Fibroblast of pulmonary artery (primary cell): ENCODE measurements at places on chromosomes 3 and 15.
A peak's percentile ranks its signal among the peaks of the same experiment; 100 is the strongest.

DNA sequence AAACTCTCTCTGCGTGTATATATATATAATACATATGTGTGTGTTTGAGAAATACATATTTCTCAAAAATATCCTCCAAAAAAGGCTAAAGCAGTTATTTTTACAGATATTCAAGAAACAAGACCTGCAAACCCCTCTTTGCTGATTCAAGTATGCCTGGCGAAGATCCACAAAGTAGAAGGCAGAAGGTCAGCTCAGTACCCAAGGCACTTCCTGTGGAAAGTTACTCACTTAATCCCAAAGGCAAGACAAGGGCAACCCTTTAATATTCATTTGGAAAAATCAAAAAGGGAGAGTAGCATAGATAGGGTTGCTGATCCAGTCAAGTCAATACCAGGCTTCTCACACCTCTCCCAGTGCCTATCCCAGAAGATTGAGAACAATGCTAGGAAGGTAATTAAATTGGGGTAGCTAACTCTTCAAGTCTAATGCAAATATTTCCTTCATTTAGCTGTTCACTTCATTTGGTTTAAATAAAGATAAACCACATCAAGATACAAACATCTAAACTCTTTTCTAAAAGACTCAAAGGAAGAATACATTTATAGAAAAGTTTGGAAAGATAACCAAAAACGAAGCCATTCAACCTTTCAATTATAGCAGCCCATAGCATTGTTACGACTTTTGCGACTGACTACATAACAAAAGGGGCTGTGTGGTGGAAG lies 7.2 kb downstream of the COX17 start:
- peak; percentile 31 for DNase-seq

DNA sequence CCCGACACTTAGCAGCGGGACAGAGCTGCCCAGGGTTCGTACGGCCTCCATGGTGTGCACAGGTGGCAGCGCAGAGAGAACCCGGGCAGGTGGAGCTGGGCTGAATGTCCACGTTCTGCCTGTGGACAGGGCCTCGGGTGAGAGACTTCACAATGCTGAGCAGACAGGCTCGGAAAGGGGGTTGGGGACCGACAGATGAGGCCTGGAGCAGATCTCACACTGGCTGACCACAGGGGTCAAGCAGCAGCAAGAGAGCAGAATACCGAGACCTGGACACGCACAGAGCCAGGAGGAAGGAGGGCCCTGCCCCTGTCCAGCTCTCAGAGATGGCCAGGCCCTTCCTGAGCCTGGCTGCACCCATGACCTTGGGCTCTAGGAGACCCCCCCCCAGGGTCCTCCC lies 83.0 kb downstream of the VGLL4 start:
- no peak for DNase-seq

- DNase-seq = peak; percentile 49
These were observed 68.8 kb upstream of the IL12A start for GRCh38 chr3:159919873-159920272.

DNA sequence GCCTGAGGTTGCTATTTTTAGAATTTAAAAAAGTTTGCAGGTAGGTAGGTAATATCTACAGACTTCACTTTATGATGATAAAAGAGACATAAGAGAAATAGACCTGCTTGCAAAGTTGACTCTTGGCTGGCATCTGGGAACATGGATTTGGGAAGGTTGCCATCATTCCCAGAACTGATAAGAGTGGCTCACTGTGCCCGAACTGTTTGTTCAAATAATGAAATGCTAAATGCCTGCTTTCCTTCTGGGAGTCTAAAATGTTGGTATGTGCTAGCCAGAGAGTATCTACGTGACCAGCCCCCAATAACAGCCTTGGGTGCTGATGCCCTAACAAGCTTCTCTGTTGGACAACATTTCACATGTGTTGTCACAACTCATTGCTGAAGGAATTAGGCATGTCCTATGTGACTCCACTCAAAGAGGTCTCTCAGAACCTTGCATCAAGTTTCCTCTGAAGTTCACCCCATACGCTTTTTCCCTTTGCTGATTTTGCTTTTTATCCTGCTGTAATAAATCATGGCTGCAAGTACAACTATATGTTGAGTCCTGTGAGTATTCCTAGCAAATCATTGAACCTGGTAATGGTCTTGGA lies 95.5 kb downstream of the FHIT start:
- DNase-seq = no peak

- DNase-seq = no peak
These were observed 132.7 kb upstream of the AGBL1 start for GRCh38 chr15:85947021-85947420.

GRCh38 chr15:41610048-41610447 lies 50.2 kb upstream of the MGA start:
- DNase-seq = no peak

DNA sequence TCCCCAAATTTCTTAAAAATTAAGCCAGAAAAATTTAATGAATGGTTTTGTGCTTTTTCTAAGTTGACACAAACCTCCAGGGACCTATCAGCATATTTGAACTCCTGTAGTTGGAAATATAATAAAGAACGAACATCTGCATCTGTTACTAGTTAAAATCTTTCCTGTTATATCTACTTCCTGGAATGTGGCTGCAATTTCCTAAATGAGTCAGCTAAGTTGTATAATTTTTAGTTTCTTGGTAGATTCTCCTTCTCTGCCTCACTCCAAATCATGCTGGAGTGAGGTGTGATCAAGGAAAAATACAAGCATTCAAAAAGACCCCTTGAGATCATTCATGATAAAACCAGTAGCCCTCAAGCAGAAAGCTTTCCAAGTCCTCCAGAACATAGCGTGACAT lies 106.2 kb upstream of the MCTP2 start:
- peak; percentile 38 for DNase-seq

DNA sequence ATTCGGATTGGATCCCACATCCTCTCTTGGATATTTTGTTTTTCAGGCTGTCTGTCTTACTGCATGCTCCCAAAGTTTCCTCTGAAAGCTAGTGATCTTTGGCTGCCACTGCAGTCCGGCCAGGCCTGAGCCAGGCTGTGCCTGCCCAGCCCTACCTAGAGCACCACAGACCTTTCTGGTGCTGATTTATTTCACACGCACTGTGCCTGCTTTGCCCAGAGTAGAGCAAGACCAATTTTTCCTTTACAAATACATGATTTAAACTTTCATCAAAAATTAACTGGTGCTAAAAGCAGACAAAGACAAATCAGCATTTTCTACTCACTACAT lies 28.0 kb upstream of the NDUFB4 start:
- no peak for DNase-seq

DNA sequence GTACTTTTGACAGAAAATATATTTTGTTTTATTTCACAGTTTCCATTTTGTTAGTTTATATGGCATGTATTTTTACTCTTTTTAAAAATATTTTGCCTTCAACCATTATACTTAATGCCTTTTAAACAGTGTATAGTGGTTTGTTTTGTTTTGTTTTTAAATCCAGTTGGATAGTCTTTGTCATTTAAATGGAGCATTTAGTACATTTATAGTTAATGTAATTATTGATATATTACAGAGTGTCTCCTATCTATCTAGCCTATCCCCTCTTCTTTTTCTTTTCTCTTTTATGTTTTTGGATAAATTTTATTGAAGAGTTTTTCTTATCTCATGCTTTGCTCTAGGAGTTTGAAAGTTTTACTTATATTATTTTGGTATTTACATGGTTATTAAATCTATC lies 3.6 kb downstream of the SAMMSON start:
- no peak for DNase-seq

DNA sequence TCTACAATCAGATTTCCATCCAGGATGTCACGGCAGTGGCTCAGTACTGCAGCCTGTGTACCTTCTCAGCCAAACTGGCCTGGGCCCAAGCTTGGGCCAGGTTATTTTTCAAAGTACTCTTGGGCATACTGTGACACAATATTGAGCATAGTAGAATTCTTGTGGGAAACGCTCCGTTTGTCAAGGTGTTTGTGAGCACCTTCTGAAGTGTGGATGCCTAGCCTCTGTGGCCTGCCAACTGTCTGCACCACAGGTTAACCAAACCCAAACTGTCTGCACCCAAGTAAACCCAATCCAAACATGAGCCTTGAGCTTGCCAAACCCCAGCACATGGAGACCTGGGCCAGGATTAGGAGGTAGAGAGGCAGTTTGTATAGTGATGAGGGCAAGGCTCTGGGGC lies 25.4 kb downstream of the CTDSPL start:
- DNase-seq = no peak

- peak; percentile 16 for DNase-seq
These were observed 123.8 kb downstream of the TIGIT start for GRCh38 chr3:114417675-114418074.

- DNase-seq = no peak
These were observed 8.7 kb downstream of the LTK start for GRCh38 chr15:41504751-41505492.

DNA sequence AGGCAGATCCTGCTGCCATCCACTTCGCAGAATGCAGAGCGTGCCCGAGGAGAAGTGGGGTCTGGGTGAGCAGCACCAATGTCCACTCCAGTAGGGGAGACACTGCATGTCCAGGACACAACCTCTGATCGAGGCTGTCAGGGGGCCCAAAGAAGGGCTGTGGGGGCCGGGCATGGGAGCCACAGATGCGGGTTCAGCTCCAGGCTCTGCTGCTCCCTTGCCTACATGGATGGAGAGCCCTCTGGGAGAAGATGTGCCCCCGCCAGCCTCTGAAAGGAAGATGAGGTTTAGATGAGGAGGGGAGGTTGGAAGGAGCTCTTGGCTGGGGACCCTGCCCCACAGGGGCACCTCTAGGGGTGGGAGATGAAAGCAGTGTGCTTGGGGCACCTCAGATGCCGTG lies 75.4 kb downstream of the KLF13 start:
- DNase-seq = no peak

GRCh38 chr3:119360736-119361462 lies 66.7 kb downstream of the ARHGAP31 start:
- DNase-seq = no peak

DNA sequence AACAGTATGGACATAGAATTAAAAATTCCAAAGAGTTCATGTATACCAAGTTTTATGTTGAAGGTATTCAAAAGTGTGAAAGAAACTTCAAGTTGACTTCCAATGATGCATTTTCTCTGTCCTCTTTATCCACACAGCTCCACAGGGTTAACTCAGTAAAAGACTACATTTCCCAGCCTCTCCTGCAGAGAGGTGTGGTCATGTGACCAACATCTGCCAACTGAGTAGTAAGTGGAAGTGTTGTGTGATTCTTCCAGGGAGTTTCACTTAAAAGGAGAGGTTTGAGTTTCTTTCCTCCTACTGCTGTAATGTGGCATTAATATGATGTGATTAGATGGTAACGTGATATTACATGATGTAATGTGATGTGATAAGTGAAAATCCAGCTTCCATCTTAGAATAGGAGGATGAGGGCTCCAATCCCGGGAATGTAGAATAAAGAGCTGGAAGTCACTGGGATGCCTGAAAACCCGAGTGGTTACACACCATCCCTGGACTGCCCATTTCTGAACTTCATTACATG lies 280.6 kb downstream of the ARRDC4 start:
- DNase-seq = no peak

- DNase-seq = no peak
These were observed 53.0 kb downstream of the IQGAP1 start for GRCh38 chr15:90441027-90441426.

GRCh38 chr3:143247073-143247472 lies 127.5 kb downstream of the CHST2 start:
- DNase-seq = no peak

DNA sequence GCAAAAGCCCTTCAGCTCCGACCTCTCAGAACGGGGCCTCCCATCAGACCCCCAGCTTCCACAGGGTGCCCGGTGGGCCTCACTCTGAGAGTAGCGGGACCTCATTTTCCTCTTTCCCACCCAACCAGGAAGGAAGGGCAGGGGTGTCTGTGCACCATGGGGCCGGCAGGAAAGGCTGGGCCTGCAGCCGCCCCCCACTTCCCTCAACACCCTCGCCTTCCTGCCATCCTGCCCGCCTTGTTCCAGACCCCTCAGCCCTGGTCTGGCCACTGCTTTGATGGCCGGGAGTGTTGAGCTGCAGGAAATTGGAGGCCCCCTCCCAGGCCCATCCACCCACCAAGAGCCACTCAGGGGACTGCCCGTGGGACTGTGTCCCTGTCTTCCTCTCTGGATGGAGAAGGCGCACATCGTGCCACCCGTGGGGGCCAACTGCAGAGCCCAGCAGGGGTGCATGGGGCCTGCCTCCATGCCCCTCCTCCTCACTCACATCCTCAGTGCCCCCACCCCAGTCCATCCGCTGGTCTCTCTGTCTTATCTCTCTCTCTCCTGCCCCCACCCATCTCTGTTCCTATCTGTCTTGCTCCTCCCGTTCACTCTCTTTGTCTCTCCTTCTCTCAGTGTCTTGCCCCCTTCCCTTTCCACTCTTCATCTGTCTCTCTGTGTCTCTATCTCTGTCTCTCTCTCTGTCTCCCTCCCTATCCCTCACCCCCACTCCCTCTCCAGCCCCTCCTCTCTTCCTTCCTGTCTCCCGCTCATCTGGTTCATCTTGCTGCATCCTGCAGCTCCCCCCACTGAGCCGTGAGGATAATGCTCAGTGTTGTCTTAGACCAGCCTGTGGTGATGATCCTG lies 1.8 kb upstream of the PLXND1 start:
- DNase-seq = peak; percentile 73

DNA sequence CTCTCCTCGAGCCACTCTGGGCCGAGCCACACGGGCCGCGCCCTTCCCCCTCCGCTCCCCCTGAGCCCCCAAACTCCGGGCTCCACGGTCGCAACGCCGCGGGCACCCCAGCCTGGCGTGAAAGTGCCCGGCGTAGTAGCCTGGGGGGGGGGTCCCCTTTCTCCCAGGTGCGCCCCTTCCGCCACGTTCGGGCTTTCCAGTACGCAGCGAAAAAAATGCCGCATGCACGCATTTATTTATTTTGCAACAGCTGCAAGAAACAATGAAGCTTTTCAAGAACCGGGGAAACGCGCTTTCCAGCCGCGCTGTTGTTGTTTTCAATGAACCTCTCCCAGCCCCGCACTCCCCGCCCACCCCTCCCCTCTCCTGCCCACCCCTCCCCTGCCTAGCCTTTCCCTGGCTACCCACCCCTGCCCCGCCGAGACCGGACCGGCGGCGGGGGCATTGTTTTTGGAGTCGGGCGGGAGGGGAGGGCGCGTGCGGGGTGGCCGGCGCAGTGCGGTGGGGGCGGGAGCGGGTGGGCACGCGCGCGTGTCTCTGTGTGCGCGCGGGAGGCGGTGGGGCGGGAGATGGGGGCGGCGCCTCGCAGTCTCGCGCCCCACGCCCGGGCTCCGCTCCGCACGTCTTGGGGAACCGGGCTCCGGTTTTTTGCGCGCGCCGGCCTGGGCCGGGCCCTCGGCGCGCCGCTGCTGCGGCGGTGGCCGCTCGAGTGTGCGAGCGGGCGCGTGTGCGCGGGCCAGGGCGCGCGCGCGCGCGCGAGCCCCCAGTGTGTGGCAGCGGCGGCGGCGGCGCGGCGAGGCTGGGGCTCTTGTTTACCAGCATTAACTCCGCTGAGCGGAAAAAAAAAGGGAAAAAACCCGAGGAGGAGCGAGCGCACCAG lies at the start of gene IGF1R:
TSS of gene IGF1R (plus strand) at position 766 of the 880 bp plus-strand sequence. CDS start 1,043 bp downstream, outside the sequence.
- DNase-seq = peak; percentile 90

DNA sequence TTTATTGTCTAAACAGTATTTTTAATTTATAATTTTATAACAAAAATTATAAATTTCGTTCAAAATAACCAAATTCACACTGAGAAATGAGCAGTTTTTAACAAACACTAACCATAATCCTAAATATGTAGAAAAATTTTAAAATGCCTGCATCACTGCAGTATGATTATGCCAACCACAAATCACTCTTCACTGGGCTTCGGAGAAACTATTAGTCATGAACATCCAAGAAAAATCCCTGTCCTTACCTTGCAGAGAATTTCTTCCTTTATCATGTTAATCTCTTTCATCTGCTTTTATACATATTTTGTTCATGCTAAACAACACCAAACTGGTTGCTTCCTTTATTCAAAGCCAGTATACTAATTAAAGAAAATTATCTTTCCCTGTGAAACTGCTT lies 511.0 kb upstream of the ALCAM start:
- no peak for DNase-seq
